ENCODE measurements at places on chromosomes 13 and 19.

DNA sequence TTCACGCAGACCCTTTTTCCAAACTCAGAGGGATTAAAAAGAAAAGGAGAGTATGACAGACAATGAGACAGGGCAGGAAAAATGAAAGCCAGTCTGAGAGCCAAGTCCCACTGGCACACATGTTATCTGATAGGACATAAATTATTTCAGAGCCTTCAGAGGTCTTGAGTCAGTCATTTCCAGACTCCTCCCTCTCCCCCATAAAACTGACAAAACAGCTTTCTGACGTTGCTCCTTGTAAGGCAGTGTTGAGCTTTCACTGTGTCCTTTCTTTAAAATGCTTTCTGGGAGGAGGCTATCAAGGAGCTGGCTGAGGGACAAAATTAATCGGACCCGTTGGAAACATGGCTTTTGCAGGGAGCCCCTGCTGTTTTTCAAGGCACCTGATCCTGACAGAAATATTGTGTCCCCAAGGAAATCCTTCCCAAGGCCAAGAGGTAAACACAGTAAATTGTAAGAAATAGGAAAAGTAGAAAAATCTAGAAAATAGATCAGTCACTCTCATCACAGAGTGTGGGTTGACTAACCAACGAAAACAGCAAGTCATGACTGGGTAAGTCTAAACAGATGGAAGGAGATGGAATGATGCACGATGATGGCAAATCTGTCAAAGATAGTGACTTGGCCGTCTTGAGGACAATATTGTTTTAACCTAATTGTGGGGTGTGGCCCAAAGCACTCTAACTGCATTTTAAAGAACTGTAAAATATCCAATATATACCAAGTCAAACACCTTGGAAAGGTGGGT is 89.7 kb downstream of the DCT start:
- no peak for DNase-seq

- DNase-seq = no peak
Observed at GRCh38 chr19:11111771-11112144, 22.5 kb downstream of the LDLR start.

GRCh38 chr13:109362616-109363015 is 423.8 kb downstream of the IRS2 start:
- DNase-seq = no peak

DNA sequence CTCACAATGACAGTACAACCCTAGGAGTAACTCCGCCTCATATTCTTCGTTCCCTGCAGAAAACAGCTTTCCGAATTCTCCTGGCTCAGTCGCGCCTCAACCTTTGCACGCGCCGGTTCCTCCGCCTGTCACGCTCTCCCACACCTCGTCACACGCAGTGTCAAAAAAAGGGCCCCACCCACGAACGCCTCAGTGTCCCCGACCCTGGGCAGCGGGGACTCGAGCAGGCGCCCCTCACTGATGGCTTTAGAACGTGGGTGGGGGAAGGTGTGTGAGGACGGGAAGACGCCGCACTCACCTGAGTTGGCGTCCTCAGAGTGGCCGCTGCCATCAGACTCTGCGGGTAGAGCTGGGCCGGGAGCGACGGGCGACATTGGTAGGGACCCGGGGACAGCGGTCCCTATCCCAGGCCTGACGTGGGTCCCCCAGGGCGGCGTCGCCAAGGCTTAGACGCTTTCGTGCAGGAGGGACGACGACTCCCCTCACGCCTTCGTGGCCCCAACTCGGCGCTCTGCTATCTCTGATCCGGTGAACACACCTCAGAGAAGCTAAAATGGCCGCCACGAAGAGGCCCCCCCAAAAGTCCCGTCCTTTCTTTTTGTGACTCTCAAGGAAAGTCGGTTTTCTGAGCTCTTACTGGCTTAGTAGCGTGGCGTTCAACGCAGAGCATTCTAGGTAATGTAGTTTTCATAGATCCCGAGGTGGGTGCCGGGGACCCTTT is at the start of gene ZNF154:
Gene ZNF154, minus strand, starts transcription at position 564 of the 721 bp plus-strand sequence. Its CDS starts 233 bp downstream, at position 331.
- no peak for DNase-seq

DNA sequence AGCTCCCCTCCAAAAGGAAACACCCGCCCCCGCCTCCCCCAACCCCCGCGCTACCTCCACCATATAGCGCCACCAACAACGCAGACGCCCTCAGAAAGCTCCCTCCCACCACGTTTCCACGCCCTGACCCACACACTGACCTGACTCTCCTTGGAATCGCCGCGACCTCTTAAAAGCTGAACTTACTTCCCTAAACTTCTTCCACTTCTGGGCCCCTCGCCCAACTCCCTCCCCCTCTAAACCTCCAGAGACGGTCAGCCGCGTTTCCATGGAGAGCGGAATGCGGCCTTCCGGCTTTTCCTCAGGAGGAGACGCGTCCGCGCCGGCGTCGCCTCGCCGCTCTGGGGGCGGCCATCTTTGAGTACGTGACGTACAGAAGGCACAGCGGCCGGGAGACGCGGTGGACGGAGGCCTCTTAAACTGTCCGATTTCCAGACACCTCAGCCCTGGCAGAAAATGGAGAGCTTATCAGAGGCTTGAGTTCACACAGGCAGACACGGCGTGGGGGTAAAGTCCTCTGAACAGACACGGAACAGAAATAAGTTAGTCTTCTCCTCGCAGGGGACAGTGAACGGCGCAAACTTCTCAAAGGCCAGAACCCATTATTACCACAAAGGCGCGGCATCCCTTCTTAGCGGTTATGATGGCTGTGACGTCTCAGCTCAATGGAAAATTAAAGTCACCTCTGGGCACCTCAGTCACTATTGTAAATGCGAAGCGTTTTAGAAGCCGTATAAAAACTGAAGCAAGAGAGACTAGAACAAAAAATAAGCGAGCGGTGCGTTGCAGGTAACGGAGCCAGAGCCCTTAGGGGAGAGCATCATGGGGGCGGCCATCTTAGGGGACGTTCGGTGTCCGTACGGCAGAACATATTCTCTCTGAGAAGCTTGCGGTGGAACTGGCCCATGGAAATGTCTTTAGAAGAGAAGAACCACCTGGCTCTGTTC is at the start of gene ZNF432:
Gene ZNF432, minus strand, starts transcription at position 284 of the 947 bp plus-strand sequence. CDS start 1,970 bp downstream, outside the sequence.
- DNase-seq = peak; percentile 90

DNA sequence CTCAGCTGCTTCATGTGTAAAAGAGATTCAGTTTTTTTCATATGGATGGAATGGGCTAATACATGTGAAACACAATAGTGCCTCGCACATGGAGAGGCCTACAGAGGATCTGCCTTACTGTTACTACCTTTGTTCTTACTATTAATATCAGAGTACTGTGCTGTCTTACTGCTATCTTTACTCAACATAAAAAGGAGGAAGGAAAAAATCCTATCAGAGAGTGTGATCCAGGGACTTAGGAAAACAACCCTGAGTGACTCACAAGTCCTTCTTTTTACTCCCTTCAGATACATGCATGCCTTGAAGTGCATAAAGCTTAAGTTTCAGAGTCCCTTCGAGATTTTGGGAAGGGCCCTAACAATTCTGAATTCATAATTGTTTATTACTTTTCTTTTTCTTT is 136.8 kb downstream of the TBC1D4 start:
- DNase-seq = no peak

- no peak for DNase-seq
Observed at GRCh38 chr19:38669552-38669951, 22.1 kb downstream of the ACTN4 start.

DNA sequence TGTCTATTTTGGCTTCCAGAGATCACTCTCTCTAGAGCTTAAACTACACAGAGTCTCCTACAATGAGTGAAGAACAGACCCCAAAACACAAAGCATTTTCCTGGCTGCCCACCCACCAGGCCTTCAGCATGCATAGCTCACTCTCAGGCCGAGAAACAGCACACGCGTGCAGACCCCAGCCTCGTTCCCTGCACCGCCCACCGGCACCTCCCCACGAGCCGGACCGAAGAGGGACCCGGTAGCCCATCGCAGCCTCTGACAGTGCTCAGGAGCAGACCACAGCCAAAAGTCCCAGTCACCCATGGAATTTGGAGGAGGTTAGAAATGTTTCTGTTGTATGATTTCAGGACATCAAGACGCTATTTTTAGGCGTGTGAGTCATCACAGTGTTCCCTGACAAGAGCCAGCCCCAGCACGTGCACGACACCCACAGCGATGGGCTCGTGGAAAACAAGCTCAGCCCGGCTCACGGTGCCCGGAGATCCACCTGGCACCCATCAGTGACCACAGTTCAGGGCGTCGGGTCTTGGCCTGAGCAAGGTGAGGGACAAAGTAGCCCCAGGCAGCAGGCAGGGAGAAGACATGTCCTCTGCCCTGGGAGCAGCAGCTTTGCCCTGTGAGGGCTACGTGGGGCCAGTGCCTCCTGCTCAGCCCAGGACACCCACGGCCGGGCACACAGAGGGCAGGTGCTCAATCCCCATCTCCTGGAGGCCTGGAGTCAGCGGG is 50.1 kb upstream of the SPACA7 start:
- no peak for DNase-seq

GRCh38 chr13:98239162-98240076 is 62.4 kb upstream of the RNF113B start:
- DNase-seq = no peak

DNA sequence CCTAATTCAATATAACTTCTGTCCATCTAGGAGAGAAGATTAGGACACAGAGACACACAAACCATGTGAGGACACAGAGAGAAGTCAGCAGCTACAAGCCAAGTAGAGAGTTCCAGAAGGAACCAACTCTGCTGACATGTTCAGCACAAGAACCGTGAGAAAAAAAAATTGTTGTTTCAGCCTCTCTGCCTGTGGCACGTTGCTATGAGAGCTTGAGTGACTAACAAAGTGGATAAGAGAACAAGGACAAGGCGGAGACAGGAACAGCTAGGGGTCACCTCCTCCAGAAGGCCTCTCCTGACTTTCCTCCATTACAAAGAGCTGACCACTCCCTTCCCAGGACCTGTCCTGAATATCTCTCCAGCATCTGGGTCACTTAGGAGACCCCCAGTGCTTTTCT is 5.6 kb upstream of the SIGLEC12 start:
- DNase-seq = no peak

DNA sequence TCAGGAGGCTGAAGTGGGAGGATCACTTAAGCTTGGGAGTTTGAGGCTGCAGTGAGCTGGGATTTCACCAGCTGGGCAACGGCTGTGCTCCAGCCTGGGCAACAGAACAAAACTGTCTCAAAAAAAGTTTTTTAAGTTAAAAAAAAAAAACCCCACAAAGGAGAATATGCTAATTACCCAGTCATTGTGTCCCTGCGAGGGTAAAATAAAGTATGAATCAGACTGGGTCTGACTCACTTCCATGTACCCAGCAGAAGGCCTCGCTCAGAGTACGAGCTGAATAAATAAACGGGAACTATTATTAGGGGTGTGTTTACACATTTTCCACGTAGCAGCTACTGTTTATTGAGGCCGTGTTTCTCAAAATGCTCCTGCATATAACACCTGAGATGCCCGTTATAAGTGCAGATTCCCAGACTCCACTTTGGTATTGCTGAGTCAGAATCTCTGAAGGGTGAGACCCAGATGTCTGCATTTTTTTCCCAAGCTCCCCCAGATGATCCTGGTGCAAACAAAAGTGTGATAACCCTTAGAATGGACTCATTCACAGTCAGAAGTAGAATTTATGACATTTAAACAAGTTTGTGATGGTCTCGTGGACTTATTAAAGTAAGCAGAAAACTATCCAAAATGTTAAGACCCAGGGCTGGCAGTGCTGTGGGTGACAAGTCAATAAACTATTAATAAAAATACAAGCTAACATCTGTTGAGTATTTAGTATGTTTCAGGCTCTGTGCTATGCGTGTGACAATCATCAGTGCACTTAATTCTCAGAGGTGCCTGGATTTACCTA is 28.2 kb downstream of the KCNC3 start:
- DNase-seq = peak; percentile 19

DNA sequence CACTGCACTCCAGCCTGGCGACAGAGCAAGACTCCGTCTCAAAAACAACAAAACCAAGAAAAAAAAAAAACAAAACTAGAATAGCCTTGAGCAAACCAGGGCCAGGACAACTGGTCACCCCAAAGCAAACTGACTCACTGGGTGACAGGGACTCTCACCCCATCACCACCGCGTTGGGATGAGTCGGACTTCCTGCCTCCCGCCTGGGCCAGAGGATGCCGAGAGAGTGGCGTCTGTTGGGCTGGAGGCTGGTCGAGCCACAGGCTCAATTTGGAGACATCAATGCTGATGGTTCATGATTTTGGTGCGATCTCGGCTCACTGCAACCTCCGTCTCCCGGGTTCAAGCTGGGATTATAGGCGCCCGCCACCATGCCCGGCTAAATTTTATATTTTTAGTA is 11.6 kb downstream of the TMPRSS9 start:
- DNase-seq = no peak

DNA sequence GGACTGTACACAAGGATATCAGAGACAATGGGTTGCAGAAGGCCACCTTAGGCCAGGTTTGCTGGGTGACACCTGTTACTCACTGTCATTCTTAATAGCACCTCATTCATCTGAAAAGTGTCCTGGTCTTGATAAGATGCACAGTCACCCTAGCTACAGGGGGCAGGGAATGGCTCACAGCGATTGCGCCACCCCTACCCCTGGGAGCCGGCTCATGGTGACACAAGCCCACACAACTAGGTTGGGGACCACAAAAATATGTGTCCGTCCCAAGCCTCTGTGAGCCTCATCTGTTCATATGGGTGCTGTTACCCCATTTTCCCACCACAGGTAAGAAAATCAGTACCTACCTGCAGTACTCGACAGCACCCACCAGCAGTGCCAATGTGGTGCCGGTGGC is 23.4 kb downstream of the MED26 start:
- DNase-seq = no peak

DNA sequence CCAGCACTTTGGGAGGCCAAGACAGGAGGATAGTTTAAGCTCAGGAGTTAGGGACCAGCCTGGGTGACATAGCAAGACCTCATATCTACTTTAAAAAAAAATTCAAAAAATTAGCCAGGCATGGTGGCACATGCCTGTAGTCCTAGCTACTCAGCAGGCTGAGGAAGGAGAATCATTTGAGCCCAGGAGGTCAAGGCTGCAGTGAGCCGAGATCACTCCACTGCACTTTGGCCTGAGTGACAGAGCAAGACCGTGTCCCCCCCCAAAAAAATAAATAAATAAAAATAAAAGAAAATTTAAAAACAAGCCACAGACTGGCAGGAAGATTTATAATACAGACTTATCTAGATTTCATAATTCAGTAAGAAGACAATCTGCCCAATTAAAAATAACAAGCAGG is 14.8 kb downstream of the PSPC1 start:
- no peak for DNase-seq

- DNase-seq = no peak
Observed at GRCh38 chr19:55277494-55277893, 2.4 kb downstream of the HSPBP1 start.

DNA sequence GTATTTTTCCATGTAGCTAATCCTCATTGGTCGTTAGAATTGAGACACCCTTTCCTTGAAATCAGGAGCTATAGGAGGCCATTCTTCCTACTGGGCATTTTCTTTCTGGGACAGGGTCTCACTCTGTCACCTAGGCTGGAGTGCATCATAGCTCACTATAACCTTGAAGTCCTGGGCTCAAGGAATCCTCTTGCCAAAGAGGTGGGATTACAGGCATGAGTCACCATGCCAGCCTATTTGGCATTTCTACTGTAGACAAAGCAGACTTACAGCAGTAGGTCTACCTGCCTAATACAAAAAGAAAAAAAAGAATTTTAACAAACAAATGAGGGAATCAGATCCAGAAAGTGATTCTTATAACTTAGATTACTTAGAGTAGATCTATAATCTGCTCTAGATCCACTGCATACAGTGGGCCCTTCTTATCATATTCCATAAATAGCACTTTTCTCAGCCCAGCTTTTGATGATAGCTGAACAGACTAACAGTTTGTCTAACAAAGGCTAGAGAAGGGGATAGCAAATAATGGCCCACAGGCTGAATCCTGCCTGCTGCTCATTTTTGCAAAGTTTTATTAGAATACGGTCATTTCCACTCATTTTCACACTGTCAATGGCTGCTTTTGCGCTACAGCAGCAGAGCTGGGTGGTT is 36.7 kb upstream of the USPL1 start:
- DNase-seq = no peak
